ENCODE measurements at places on chromosomes 1 and 21.

DNA sequence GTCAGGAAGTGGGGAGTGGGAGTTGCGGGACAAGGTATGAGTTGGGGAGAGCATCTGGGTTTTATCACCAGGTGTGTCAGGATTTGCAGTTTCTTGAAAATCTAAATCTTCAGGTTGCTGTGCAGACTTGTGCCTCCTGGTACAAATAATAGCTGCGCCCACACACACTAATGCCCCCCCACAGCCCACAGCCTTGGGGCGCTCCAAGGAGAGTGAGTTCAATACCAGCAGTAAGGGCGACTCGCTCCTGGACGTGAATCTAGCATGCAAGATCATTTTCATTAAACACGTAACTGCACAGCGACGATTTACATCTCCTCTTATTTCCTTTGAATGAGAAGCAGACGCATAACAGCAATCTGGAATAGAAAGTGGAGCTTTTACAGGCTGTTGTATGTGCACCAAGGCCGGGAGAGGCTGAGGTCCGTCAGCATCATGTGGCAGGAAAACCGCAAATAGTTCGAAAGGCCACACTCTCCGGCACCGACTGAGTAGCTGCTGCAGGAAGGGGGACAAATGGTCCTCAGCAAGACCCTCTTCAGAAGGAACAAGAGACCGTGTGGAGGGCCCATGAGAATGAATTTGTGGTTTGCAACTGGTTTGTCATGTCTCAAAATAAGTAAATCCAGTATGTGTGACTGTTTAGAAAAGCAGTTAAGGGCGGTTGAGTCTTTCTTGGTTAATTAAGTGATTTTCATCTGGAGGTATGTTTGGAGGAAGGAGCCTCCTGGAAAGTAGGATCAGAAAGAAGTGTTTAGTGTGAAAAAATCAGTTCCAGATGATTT, 439.5 kb downstream of the SMYD3 start:
- no peak for DNase-seq

GRCh38 chr1:107110326-107110725, 30.5 kb upstream of the NTNG1 start:
- DNase-seq = no peak

DNA sequence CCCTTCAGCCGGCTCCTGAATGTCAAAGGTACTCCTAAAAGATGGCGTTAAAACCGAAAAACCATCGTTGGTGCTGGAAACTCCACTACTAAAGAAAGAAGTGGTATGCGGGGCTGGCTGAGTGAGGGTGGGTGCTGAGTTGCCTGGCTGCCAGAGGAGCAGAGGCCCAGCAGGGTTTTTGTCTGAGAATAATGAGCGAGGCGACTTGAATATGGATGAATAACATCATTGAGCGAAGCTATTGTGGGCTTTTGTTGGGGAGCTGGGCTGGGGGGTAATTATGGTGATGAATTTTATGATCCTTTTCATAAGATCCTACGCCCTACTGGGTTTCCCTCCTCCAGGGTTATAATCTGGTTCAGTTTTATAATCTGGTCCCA, 2.0 kb downstream of the PDPN start:
- no peak for DNase-seq

GRCh38 chr1:12706061-12706460, 9.8 kb upstream of the AADACL3 start:
- DNase-seq = no peak

Data from stimulated activated CD4-positive, alpha-beta T cell treated with anti-CD3 and anti-CD28 coated beads, Interleukin-2, amount 100 ng/mL, for 48 hours (primary cell).